ENCODE measurements at places on chromosomes 5 and 9.

DNA sequence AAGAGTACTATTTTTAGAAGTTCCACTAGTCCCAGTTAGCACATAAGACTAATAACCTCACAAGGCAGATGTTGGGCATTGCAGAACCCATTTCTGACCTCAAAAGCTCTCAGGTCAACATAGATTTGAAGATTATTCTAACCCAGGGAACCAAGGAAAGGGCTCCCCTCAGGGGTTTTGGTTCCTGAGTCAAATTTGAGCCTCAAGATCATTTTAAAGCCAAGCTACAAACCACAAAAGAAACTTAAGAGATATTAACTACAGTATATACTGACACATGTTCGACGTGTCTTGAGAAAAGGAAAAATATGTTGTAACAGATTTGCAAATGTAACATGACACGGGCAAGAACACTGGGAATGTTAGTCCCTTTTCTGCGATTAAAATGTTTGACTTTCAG is 88.6 kb downstream of the GNAQ start:
- DNase-seq, result no peak

- DNase-seq, result no peak
These were observed 4.3 kb upstream of the COX7C start for GRCh38 chr5:86613455-86613854.

DNA sequence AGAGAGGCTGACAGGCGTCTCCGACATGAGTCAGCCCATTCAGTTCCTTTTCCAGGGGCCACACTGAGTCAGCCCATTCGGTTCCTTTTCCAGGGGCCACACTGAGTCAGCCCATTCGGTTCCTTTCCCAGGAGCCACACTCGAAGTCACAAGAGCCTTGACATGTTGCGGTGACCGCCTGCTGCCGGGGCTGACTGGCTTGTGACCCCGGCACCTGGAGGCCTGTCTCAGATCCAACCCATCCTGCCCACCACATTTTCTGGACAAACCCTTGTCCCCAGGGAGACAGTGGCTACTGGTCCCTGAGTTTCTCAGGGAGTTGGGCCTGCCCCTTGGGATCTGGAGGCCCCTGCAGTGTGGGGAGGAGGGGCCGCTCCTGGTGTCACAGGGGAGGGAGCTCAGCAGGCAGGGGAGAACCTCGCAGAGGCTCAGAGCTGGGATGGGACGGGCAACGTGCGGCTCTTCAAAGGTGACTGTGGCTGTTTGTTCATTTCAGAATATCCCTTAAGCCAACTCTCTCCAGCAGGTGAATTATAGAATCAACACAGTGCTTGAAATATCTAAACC is 40.5 kb upstream of the LPCAT1 start:
- peak; percentile 4 for DNase-seq

GRCh38 chr9:90966480-90967144 is 165.0 kb downstream of the SYK start:
- peak; percentile 40 for DNase-seq

- no peak for DNase-seq
These were observed 36.9 kb upstream of the MSX2 start for GRCh38 chr5:174687503-174687902.

DNA sequence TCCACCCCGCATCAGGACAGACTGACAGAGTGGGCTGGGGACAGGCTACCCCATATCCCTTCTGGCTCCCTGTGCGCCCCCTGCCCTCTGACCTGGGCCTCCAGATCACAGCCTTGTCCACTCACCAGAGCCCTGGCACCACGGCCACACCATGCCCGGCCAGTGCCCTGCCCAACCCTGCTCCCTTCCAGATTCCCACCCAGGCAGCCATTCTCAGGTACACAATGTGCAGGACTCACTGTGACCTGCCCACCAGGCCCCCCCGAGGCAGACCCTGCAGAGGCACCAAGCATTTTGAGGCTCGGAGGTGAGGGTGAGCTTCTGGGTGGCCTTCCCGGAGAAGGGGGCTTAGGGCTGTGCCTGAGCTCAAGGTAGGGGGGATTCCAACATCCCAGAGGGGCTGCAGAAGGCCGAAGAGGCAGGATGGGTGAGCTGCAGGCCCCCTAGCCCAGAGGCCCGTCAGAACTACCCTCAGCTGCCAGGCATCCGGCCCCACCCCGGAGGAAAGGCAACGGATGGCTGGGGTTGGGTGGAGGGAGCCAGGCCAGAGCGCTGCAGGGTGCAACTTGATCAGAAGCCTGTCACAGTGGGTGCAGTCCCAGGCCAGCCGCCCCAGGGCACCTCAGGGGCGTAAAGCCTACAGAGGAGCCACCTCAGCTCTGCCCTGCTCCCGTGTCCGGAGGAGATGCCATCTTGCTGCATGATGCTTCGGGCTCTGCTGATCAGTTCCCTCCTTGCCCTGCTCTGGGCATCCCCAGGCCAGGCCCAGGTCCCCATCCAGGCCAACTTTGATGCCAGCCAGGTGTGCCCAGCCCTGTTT is at the start of gene LCNL1:
Gene LCNL1, plus strand, starts transcription at position 762 of the 820 bp plus-strand sequence. CDS start 594 bp downstream, outside the sequence.
- no peak for DNase-seq

GRCh38 chr5:131322926-131323325 is 59.1 kb downstream of the CDC42SE2 start:
- no peak for DNase-seq

GRCh38 chr5:25694801-25695200 is 1050.0 kb upstream of the CDH10 start:
- DNase-seq, result no peak

GRCh38 chr9:87713278-87713987 is 12.5 kb upstream of the CTSL start:
- DNase-seq, result peak; percentile 96

GRCh38 chr9:137967280-137967953 is 89.8 kb downstream of the CACNA1B start:
- no peak for DNase-seq

DNA sequence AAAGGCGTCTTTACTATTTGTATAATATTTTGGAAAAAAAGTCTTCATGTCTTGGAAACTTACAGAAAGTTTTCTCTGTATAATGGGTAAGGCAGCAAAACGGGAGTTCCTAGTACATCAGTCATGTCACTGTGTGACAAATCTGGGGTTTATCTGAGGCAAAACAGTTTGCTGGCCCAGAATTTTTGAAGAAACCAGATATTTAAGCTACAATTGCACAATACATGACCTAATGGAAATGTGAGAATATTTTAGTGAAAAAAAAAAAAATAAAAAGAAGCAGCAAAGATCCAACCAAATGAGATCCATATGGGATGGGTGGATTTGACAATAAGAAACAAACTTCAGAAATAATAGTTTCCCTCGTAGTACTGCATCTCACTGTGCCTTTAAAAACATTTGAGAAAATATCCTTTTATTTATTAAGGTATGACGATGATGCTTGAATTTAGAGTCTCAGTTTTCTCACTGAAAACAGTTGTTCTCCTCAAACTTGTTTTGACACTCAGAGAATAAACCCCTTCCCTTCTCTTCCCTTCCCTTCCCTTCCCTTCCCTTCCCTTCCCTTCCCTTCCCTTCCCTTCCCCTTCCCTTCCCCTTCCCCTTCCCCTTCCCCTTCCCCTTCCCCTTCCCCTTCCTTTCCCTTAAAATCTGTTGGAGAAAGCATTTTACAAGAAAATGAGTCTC is 180.5 kb upstream of the TUT7 start:
- peak; percentile 34 for DNase-seq

GRCh38 chr9:23779220-23779619 is 46.8 kb downstream of the ELAVL2 start:
- no peak for DNase-seq

GRCh38 chr5:175464074-175464941 is 14.1 kb upstream of the SFXN1 start:
- no peak for DNase-seq

DNA sequence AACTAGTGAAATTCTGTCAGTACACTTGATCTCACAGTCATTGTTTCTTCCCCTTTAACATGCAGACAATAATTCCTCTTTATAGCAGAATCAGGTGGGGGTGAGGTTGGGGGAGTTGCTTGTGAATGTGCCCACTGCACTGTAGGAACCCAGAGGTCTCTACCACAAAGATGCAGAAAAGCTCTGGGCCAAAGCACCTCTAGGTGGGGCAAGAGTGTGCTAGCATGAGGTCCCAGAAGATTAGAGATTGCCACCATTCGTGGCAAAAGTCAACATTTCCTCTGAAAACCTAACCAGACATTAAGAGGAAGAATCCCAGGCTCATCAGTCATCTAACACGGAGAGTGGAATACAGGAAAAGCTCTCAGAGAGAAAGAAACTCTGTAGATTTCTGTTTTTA is 74.5 kb downstream of the PTCD2 start:
- no peak for DNase-seq

- DNase-seq, result no peak
These were observed 555.8 kb upstream of the CLINT1 start for GRCh38 chr5:158414780-158415179.

GRCh38 chr9:33297432-33297831 is 7.1 kb downstream of the NFX1 start:
- DNase-seq, result no peak

DNA sequence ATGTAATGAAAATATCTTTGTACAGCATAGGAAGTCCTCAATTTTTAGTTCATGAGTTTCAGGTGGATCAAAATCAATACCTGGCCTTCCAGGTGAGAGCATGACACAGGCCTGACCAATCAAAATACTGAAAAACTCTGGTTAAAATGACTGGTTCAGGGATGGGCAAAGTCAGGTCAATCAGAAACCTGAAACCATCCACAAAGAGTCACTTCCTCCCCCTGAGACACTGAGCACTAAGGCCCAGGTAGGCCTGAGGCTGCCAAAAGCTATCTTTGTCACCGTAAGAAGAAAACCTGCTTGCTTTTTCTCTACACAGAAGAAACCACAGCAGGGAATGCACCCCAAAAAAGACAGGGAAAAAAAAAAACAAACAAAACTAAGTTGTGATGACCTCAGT is 444.8 kb downstream of the TLR4 start:
- no peak for DNase-seq

DNA sequence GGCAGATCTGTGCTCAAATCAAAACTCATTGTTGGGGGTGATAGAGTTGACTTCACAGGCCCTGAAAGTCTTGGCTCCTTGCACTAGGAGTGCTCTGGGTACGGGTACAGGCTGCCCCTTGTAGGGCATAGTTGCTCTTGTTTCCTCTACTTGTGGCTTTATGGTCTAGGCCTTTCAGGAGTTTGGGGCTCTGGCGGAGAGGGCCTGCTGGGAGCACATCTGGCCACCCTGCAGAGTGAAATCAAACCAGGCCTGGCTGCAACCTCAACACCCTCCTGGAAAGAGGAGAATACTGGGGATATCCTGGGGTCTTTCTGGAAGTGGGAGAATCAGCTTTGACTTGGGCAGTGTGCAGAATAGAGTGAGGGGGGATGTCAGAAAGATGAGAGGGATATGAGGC is 1.5 kb downstream of the TGFBI start:
- DNase-seq, result no peak

DNA sequence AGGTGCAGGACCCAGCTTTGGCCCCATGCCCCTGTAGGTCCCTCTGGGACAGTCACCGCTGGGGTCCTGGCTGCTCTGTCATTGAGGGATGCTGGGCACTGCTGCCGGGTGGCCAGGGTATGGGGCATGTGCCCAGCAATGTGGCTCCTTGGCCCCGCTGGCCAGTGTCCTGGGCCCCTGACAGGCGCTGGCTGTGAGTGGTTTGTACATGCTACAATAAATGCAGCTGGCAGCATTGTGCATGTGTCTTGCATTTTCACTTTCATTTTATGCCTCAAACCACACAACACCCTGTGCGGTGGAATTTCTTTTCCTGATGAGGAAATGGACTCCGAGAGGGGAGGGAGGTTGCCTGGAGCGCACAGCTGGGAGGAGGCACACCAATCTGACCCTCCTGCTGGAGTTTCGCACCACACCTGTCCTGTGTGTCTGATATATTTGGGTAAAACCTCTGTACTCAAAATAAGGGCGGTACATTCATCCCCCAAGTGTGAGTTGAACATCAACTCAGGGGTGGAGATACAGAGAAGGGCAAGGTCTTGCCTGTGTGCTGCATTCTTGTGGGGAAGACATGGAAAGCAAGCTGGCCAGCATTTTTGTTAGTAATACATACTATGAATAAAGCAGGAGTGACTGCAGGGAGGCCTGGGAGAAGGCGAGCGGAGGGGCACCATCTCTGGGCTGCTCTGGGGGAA is 11.7 kb downstream of the TSPAN17 start:
- no peak for DNase-seq

- DNase-seq, result peak; percentile 67
These were observed 9.7 kb downstream of the LECT2 start for GRCh38 chr5:135944967-135945560.

GRCh38 chr5:179337796-179338676 is 7.2 kb downstream of the ADAMTS2 start:
- DNase-seq, result no peak

DNA sequence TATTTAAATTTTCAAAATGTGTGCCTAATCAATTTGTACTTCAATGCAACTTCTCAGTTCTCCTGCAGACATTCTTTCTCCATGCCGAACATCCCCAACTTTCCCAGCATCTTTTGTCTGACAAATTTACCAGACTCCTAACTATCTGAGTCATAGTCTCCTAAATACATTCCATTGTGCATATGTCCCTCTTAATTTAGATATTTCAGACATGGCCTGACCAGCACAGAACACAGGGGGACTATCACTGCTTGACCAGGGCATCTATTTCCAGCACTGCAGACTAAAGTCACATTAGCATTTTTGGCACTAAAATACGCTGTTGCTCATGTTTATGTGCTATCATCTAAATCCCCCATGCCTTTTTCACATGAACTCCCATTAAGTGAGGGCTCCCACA is 71.9 kb downstream of the ITGA1 start:
- peak; percentile 91 for DNase-seq

DNA sequence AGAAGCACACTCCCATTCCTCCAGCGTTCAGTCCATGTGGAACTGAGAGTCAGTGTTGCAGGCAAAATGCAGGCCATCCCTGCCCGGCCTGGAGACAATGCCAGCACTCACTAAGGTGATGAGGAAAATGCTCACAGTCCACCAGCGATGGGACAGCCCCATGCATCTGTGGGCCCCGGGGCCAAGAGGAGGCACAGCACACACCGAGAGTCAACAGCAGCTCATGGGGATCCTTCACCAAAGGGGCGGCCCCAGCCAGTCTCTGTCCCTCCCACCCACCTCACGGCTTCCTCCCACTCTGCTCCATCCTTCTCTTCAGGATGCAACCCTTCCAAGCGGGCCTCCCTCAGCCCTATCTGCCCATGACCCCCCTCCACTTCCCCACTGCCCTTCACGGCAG is 6.2 kb downstream of the SEMA4D start:
- no peak for DNase-seq

- no peak for DNase-seq
These were observed 138.4 kb upstream of the ZNF618 start for GRCh38 chr9:113737517-113738271.

GRCh38 chr5:147481874-147482705 is 27.8 kb downstream of the DPYSL3 start:
- peak; percentile 68 for DNase-seq

Data from non-pigmented ciliary epithelial cell (primary cell).